ENCODE measurements at places on chromosomes 4 and X.

DNA sequence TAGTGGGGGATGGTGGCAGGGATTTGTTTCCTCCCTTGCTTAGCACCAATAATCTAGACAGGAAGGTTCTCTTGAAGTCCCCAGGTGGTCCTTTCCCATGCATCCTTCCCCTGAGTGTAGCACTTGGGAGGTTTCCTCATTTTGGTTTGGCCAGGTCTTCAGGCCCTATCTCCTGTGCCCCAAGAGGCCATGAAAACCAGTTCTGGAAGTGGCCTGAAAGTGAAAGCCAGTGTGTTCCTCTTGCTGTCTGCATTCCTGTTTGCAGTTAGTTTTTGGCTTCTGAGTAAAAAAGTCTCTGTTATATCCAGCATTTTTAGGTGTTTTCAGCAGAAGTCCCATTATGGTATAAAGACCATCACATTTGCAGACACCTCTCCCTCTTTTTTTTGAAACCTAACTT is 59.5 kb downstream of the MTM1 start:
- DNase-seq = no peak

DNA sequence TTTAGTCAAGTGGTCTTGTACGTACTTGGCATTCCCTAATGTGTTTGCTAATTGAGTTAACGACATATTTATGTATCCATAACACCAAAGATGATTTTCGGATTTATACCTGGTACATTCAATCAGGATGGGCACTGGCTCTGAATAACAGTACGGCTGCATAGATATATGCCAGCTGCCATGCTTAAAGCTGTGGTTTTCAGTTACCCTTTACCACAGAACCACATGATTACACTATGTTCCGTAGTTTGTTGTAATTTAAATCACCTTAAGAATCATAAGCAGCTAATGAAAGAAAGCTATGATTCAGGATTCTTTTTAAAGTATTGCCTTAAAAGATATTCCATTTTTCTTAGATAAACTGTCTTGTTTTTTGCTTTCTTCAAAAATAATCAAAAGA is 53.6 kb downstream of the FIP1L1 start:
- DNase-seq = no peak

GRCh38 chr4:17324386-17324830 is 187.5 kb downstream of the QDPR start:
- peak; percentile 15 for DNase-seq

DNA sequence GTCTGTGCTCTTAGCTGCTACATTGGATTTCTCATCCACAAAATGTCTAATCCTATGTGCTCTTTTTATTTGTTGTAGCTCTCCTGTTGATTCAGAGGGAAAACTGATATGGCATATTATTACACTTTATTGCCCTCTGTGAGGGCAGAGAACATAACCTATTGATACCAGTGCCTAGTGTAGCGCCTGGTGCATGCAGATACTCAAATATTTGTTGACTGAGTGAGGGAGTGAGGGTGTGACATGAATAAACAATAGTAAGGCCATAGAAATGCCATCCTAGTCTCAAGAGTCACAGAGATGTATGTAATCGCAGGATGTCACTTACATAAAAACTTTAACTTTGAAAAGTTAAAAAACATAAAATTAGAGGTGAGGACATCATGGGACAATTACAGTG is 159.1 kb downstream of the SHROOM3 start:
- no peak for DNase-seq

GRCh38 chr4:100838286-100838685 is 320.5 kb upstream of the EMCN start:
- no peak for DNase-seq

GRCh38 chrX:9231491-9231890 is 197.6 kb upstream of the FAM9B start:
- DNase-seq = no peak

DNA sequence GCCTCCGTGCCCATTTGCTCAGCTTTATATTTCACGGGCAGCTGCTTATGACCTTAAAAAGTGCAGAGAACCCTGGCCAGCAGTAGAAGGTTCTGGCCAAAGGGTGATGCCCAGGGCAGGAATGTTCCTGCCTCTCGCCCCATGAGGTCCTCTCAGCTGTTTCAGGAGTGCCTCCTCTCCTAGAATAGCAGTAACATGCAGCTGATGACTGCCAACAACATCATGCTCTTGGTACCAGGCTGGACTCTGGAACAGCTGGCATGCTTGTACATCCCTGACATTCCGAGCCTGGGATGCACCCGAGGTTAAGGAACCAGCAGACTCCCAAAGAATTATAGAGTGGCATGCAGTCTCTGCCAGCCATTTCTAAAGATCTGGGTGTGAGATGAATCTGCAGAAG is 11.7 kb upstream of the TENM3 start:
- DNase-seq = no peak

DNA sequence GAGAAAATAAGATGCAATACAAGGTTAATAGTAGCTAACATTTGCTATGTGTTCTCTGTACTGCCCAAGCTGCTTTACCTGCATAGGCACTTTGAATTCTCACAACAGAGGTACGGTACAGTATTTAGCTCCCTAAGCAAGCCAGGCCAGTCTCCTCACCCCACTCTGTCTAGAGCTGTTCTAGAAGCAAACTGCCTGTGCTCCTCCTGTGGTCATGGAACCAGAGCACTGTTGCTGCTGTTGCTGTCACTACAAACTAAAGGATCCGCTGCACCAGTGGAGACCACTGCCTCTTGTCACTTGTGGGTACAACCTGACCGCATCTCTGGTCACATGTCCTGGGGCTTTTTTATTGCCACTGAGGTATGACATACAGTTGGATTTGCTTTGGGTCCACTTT is 19.6 kb downstream of the ZNF330 start:
- no peak for DNase-seq

DNA sequence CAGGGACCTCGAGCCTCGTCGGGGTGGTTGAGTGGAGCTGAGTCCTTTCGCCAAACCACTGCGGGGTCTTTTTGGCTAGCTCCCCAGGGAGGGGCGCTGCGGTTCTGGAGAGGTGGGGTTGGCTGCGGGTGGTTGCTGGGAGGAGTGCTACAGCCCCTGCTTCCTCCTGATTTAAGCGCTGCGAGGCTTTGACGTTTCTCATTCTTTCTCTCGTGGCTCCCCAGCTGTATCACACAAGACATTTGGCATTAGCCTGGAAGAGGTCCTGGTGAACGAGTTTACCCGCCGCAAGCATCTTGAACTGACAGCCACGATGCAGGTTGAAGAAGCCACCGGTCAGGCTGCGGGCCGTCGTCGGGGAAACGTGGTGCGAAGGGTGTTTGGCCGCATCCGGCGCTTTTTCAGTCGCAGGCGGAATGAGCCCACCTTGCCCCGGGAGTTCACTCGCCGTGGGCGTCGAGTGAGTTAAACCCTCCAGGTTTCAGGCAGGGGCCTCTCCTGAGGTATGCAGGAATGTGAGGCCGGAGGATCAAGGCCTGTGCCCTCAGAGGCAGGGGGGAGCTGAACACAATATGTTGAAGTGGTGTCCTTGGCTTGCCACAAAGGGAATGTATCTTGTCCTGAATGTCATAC is 25.5 kb downstream of the ARHGAP36 start:
- DNase-seq = no peak

DNA sequence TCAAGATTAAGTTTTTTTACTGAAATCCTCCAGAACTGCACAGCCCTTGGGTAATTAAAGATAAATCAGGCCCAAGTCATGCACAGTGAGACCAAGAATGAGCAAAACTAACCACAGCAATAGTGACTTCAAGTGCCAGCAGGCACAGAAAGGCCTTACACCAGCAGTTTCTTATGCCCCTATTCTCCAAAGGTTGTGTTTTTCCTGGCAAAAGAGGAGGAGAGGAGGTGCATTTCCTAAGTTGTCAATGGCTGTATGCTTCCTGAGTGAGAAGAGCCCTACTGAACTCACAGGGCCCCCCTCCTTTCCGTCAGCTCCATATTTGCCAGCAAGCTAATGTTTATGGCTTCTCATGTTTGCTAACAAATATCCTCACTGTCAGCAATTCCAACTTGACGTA is 418.7 kb upstream of the INTU start:
- DNase-seq = no peak

DNA sequence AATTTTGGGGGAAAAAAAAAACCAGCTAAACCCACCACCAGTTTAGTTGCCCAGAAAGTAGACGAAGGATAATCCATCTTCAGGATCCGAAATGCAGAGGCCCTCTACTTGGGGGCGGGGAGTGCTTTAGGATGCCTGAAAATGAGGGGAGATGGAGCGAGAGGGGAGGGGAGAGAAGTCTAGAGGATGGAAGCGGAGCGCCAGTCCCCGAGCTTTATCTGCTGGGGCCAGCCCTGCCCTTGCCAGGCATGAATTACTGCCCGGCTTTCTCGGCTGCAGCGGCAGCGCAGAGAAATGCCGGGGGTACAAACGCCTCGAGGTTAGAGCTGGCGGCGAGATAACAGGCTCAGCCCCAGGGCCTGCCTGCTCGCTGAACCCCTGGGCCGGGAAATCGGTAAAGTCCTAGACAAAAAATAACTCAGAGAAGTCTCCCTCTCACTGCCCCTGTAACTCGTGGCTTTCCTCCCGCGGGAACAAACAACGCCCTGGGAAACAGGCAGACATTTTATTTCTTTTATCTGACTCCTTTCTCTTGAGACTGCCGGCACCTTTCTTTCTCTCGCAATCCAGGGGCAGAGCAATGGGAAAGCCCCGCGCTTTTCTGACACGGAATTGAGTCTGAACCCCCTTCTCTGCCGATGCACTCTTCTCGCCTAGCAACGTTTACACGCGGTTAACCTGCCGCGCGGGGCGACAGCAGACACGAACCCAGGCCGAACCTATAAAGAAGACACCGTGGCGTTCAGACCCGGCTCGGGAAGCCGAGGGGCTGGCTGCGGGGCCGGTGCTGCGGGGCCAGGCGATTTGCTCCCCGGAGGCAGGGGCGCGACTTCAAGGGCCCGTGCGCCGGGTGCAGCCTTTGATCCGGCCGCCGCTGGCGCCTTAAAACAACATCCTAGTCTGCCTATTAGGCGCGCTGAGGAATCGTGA is 3.1 kb upstream of the MSX1 start:
- no peak for DNase-seq

GRCh38 chr4:18366892-18367291 is 345.3 kb upstream of the LCORL start:
- peak; percentile 4 for DNase-seq

DNA sequence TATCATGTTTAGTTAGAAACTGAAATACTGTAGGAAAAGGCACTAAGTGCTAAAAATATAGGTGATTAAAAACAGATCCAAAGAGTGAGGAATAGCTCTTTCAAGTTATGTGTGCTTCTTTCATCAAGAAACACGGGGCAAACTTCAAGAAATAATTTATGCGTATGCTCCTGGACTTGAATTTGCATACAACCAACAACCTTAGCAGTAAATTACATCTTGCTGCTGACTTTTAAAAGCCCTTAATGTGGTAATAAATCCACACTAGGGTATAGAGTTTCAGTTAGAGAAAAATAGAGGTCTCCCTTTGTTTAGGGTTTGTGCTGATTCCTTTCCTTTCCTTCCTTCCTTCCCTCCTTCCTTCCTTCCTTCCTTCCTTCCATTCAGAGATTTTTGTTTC is 94.5 kb upstream of the GC start:
- no peak for DNase-seq

- DNase-seq = no peak
These were observed 115.7 kb upstream of the FAT1 start for GRCh38 chr4:186839122-186840037.

DNA sequence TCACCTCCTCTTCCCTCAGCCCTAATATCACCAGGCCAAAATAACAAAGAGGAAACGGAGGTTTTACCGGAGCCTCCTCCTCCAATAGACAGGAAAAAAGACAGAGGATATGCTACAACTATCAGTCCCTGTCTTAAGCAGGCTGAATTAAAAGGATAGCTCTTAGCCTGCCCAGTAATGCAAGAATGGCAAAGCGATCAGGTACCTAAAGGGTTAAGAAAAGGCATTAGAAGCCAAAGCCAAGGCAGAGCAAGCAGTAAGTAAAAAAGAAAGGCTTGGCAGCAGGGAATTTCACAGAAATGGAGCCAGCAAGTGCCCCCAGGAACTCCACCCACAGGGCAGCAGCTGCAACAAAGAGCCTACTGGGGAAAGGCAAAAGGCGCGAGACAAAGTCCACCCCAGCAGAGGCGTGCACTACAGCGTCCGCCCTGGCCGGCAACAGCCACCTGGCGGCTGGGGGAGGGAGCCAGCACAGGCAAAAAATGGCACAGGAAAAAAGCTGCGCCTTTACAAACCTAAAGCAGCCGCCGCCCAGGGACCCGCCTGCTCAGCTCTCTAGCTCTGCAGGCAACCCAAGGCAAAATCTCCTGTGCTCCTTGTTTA is 220.6 kb upstream of the ZC4H2 start:
- no peak for DNase-seq

- DNase-seq = no peak
These were observed 301.2 kb upstream of the PPARGC1A start for GRCh38 chr4:24190761-24191695.

GRCh38 chr4:173014836-173015235 is 153.8 kb upstream of the GALNT7 start:
- no peak for DNase-seq

- peak; percentile 7 for DNase-seq
These were observed 426.7 kb upstream of the ARX start for GRCh38 chrX:25442499-25442898.

GRCh38 chrX:150542846-150543229 is 25.6 kb upstream of the MTM1 start:
- no peak for DNase-seq

DNA sequence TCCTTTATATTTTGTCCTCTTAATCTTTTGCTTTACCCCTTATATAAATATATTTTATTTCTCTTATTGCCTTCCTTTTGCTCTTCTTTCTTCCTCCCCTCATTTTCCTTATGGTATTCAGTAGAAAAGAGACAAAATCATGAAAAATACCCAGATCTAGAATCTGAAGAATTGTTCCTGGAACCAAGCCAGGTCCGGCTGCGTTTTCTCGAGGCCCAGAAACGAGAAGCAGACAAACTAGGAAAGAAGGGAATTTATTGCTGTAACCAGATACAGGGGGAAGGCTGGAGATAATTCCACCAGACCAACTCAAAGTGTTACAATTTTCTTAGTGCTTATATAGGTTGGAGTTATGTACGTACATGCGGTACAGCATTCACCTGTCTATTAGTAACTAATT is 328.7 kb downstream of the GABRG1 start:
- DNase-seq = no peak

- no peak for DNase-seq
These were observed 106.8 kb downstream of the ATG4A start for GRCh38 chrX:108198420-108198819.

DNA sequence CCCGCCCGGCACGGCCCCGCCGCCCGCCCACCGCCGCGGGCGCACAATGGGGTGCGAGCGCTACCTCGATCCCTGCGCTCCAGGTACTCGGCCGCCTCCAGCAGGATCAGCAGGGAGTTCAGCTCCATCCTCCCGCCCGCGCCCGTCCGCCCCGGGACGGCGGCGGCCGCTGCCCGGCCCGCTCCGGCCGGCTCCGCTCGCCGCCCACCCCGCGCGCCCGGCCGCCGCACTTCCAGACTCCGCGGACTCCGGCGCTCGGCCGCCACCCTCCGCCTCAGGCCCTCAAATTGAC is at the start of gene MXD4:
TSS of gene MXD4 (minus strand) at position 257 of the 292 bp plus-strand sequence. CDS start at position 128, 129 bp downstream.
- no peak for DNase-seq

GRCh38 chrX:68658530-68658929 is 11.1 kb downstream of the STARD8 start:
- no peak for DNase-seq
